ENCODE measurements at places on chromosomes 16 and 17.

GRCh38 chr16:82067042-82067803 lies 32.2 kb downstream of the HSD17B2 start:
- DNase-seq = no peak

DNA sequence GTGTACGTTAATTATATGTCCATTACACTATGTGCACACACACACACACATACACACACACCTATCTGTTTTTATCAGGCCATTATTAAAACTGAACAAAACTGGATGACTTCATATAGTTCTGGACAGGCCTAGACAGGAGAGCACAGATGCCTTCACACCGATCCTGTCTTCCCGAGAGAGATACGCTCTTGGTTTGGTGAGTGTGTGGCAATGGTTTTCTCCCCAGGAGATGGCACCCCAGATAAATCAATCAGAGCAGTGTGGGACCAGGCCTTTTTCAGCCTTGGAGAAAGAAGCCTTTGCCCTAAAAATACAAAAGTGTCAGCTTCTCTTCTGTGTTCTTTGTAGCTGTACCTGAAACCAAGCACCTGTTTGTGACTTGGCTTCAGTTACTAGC lies 83.7 kb downstream of the CPPED1 start:
- DNase-seq = no peak

GRCh38 chr16:785563-786535 lies 2.3 kb downstream of the RPUSD1 start:
- peak; percentile 78 for DNase-seq

- DNase-seq = no peak
These were observed 32.6 kb downstream of the IGF2BP1 start for GRCh38 chr17:49029801-49030200.

GRCh38 chr17:4934173-4934979 lies 2.3 kb downstream of the GP1BA start:
- DNase-seq = peak; percentile 19

GRCh38 chr17:68961214-68961882 lies 6.2 kb upstream of the ABCA8 start:
- no peak for DNase-seq

DNA sequence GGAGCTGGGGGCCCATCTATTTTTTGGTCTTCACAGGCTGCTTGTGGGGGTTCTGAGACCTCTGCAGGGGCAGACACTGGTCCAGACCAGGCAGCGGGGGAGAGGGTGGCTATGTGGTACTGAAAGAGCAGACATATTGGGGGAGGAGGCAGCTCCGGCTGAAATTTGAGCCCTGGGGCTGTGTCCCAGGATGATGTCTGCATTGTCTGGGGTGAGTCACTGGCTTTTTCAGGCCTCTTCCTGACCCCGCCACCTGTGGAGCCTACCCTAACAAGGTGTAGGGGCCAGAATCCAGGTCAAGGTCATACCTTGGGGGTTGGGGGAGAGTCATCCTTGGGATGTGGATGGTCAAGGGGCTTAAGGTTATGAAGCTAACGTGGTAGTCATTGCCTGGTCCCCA lies 2.4 kb downstream of the CORO6 start:
- no peak for DNase-seq

DNA sequence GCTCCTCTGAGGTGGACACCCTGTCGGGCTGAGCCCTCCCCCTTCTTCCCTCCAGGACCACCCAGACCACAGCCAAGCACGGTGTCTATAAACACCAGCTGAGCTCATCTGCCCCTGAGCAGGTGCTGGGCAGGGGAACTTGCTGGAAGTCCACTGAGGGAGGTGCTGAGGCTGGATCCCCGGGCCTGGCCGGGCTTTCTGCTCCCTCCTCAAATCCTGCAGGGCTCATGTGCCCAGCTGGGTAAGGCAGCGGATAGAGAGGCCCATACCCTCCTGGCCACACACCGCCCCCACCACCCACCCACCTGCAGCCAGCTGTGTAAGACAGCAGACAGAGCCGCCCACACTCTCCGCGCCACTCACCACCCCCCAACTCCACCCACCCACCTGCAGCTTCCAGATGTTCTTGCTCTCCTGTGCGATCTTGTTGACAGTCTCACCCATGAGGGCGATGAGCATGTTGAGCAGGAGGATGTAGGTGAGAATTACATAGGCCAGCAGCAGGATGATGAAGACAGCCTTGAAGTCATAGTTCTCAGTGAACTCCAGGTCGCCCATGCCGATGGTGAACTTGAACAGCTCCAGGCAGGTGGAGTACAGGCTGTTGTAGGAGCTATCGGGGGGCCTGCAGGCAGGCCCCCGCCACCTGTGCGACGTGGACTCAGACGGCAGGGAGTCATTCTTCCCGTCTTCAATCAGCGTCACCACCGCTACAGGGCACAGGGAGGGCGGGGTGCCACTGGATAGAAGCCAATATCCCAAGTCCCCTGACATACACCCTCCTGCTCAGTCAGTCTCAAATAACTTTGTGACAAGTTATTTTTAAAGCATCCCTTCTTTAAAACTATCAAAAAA lies 15.9 kb upstream of the TRPV3 start:
- no peak for DNase-seq

DNA sequence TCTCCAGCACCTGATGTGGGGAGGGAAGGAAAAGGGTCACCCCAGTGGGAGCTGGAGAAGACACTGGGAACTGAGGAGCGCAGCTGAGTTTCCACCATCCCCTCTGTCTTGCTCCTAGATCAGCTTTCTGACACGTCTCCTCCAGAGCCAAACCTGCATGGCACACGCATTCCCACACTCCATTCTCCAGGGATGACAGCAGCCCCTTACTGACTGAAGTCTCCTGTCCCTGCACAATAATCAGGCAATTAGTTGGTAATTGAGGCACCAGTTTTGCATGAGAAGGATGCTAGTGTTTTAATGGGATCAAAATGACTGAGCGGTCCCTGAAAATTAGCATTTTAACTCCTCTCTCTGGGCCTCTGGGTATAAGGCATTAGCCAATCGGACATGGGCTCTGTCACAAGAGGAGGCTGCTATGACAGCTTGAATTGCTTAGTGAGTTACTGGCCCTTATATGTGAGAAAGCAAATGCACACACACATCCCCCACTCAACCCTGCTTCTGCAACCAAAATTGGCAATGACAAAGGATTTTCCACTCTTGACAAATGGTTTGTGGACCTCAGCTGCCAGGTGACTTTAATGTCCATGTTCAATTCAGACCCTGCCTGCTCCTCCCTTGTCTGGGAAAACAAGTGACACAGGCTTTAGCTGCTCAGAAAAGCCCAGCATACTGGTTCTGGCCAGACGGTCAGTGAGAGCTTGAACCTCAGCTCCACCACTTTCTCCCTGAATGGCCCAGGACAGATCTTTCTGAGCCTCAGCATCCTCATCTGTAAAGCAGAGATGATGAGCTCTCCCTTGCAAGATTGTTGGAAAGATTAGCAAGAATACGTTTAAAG lies 57.2 kb upstream of the SREBF1 start:
- DNase-seq = no peak

GRCh38 chr17:81334987-81335772 lies 40.1 kb upstream of the SLC38A10 start:
- no peak for DNase-seq

DNA sequence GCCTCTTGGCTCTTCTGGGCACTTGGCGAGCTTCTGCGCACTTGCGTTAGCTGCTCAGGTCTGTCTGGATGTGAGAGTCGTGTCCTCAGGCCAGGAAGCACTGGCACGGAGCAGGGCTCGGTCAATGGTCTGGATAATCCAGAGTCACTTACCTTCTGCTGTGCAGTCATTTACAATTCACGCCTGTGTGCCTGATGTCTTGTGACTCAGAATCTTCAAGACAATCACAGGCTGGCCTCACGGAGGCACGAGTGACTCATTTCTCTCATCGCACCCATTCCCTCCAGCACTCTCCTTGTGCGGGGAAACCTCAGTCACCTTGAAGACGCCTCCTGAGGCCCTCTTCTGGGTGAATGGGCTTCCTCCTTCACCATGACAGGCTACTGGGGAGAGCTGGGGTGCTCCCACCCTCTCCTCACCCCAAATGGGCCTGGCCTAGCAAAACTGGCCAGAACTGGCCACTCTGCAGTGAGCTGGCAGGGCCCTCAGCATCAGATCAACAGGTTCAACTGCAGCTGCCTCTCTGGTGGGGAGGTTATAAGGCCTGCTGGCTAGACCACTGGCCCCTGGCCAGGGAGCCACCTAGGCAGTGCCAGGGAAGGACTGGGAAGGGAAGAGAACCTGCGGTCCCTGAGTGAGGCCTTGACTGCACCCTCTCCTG lies 1.9 kb upstream of the CAPN15 start:
- DNase-seq = peak; percentile 54

GRCh38 chr17:17425591-17425990 lies 51.2 kb upstream of the MED9 start:
- DNase-seq = no peak

DNA sequence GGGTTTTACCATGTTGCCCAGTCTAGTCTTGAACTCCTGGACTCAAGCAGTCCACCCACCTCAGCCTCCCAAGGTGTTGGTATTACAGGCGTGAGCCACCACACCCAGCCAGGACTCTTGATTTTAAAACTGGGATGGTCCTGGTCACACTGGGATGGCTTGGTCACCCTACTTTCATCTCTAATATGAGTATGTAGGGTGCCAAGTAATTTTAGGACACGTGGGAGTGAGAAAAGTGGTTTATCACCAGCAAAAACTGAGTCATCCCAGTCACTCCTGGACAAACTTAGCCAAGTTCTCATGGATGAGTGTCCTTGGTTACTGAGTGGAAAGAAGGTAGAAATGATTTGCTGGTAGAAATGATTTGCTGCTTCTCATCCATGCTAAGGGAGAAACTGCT lies 9.9 kb downstream of the CLEC19A start:
- DNase-seq = no peak

DNA sequence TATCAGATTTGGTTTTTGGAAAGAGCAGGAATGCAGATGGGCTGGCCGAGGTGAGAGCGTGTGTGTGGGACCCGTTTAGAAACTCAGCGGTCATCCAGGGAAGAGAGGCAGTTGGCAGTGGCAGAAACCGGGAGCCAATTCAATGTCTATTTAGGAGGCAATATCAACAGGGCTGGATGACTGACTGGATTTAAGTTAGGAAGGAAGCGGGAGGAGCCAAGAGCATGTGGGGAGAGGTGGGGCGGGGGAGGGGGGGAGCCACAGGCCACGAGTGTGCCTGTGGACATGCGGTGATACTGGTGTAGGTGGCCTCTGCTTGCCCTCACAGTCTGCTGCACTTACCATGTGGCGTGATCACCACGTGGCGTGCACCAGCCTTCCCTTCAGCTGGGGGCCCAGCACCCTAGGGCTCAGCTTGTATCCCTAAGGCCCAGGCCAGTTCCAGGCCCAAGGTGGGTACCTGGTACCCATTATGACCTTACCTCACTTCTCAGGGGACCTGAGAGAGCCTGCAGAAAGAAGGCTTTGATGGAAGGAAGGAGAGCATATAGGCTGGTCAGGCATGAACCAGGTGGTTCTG lies 10.8 kb upstream of the TPPP3 start:
- DNase-seq = no peak

GRCh38 chr16:86338403-86339115 lies 171.8 kb upstream of the FOXF1 start:
- no peak for DNase-seq

GRCh38 chr17:39194089-39194984 lies 3.1 kb downstream of the CACNB1 start:
- DNase-seq = peak; percentile 53

DNA sequence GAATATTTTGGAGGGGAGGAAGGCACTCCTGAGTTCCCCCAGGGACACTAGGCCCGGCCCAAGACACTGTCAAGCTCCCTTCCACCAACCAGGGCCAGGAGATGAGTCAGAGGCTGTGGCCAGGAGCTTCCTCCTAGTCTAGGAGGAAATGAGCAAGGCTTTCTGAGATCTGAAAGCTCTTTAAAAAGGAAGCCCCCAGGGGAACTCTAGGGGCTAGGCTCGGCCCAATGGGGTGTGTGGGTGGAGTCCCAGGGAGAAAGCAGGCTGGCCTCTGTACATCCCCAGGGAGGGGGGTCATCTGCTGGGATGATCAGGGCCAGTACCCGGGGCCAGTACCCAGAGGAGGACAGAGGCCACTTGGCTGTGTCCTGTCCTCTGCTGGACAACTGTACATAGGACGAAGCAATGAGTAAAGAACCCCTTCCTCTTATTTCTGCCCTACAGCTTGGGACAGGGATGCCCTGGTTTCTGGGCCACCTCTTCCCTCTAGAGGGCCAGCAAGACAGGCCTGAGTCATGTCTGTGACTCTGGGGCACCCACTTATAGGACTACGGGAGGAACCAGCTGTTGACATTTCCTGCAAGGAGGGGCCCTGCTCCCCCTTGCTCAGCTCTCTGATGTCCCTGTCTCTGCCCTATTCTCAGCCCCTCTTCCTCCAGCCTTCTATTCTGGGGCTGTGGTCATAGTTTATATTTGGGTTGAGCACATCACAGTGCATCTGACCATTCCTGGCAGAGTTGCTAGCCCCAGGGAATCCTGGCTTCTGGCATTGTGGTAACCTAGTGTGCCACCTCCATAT lies 2.7 kb downstream of the FHOD1 start:
- DNase-seq = no peak

DNA sequence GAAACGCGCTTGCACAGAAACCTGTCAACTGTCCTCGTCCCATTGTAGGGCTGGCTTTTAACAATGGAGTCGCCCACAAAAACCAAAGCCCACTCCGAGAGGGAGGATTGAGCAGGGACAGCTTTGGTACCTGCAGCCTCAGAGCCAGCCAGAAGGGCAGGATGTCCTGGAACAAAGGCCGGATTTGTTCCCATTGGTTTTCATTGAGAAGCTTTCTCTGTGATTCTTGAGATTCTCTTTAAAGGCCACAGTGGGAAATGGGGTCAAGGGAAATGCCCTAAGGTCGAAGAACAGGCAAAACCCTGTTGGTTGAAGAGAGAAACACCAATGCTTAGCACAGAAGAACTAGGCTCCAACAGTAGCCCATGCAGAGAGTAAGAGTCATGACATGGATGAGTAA lies 65.4 kb downstream of the C16orf78 start:
- DNase-seq = no peak

DNA sequence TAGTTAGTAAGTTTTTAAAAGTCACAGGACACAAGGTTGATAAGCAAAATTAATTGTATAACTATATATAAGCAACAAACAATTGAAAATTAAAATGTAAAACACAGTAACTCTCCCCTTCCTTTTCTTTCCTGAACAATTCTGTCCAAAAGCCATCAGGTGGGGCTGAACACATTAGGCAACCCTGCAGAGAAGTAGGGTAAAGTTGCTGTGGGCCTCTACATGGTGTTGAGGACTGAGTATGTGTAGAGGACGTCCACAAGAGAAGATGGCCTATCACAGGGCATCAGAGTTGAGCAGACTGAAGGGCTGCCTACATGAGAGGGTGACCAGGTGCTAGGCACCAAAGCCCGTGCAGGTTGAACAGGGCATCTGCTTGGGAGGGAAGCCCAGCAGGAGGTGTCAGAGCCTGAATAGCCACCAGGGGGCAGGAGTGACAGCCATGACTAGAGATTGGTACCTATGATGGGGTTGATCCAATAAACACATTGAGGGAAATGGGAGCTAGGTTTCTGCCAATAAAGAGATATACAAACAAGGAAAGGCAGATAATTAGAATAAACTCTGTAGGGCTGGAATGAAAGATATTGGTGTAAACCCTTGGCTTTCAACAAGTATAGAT lies 415.1 kb downstream of the NPIPA8 start:
- no peak for DNase-seq

- DNase-seq = peak; percentile 81
These were observed 22.4 kb upstream of the EIF1 start for GRCh38 chr17:41666237-41666641.

GRCh38 chr16:914440-914839 lies 56.3 kb downstream of the LMF1 start:
- peak; percentile 69 for DNase-seq

- DNase-seq = no peak
These were observed 8.4 kb downstream of the MAF start for GRCh38 chr16:79592186-79592585.

Data from eye (tissue), 1 donor.